ENCODE measurements at places on chromosomes 13 and 19.

DNA sequence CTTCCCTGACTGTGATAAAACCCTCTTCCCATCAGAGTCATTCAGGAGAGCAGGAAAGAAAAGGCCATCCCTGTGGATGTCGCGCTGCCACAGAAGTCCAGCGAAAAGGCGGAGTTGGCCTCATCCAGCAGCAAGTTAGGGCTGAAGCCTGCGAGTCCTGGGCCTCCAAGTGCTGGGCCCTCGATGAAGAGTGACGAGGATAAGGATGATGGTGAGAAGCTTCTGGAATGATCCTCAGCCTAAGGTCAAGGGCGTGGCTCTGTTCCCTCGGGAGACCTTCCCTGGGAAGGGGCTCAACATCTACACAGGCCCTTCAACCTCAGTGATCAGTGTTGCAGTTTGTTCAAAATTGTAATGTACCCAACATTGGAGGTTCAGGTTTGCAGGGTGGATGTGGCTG lies 22.3 kb downstream of the TEX29 start:
- no peak for DNase-seq

DNA sequence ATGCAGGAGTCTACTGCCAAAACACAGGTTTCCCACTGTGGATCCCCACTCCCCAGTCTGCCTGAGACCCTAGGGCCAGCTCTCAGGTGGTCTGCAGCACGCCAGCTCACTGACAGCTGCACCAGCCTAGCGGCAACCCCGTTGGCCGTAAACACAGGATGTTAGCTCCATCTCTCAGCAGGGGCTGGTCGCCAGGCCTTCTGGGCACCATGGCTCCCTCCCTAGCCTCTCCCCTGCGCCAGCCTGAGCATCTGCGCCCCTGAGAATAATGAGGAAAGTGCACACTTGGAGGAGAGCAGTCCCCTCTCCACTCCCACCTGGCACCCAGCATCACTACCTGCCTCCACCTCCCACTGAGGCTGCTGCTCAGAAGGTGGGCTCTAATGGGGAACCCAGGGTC lies 20.8 kb upstream of the EPHX3 start:
- no peak for DNase-seq

- no peak for DNase-seq
These were observed 252.2 kb upstream of the SLITRK6 start for GRCh38 chr13:86051134-86052103.

- DNase-seq: no peak
These were observed 60.8 kb downstream of the AP1M1 start for GRCh38 chr19:16258440-16258903.

- DNase-seq: no peak
These were observed 100.2 kb downstream of the ZIC5 start for GRCh38 chr13:99871249-99871898.

DNA sequence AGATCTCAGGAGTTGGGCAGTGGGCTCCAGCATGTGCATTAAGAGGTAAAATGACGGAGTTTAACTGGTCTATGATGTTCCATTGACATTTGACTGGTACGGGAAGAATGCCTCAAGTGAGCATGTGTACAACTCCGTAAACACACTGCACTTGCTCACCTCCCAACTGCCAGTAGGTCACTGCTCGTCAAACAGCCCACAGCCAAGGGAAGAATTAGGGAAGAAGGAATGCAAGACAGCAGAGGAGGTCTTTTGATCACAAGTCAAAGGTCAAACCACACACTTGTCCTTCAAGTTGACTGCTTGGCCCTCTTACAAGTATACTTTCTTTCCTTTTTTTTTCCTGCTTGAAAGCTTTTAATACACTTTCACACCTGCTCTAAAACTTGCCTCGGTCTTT lies 236.7 kb downstream of the B3GLCT start:
- DNase-seq: no peak

DNA sequence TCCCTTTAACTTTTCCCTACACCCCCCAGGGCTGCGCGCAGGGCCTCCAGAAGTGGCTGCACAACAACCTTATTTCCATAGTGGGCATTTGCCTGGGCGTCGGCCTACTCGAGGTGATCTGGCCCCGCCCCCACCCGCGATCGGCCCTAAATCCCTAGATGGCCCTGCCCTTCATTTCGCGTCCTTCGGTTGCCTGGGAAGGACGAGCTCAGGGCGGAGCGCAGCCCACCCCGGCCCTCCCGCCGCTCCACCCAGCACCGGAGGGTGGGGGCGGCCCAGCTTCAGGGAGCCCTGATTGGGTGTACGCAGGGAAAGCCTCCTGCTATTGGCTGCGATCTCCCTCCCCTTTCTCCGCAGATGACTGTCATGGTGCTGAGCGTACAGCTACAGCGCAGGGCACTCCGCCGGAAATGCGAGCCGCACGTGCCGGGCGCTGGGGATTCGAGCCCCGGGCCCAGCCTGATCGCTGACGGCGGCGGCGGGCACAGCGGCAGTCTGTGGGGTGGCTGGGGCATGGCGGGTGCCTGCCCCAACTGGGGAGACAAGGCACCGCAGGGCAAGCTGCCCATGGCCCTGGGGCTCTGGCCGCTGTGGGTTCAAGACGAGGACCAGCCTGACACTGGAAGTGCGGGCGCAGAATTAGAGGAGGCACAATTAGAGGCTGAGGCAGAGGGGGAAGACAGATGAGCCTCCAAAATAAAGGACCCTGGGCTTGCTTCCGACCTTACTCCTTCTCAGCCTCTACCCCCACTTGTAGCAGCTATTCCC lies 4.3 kb downstream of the CD37 start:
- DNase-seq: no peak

DNA sequence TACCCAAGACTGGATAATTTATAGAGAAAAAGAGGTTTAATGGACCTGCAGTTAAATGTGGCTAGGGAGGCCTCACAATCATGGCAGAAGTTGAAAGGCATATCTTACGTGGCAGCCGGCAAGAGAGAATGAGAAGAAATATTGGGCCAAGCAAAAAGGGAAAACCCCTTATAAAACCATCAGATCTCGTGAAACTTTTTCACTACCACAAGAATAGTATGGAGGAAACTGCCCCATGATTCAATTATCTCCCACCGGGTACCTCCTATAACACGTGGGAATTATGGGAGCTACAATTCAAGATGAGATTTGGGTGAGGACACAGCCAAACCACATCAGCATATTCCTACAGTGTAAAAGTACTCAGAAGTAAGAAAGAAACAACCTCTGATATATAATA lies 4.7 kb upstream of the KBTBD7 start:
- no peak for DNase-seq

DNA sequence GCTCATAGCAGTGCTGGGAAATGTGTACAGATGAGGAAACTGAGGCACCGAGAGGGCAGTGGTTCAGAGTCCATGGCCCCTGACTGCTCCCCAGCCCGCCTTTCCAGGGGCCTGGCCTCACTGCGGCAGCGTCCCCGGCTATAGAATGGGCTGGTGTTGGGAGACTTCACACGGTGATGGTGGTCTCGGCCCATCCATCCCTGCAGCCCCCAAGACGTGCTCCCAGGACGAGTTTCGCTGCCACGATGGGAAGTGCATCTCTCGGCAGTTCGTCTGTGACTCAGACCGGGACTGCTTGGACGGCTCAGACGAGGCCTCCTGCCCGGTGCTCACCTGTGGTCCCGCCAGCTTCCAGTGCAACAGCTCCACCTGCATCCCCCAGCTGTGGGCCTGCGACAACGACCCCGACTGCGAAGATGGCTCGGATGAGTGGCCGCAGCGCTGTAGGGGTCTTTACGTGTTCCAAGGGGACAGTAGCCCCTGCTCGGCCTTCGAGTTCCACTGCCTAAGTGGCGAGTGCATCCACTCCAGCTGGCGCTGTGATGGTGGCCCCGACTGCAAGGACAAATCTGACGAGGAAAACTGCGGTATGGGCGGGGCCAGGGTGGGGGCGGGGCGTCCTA lies 15.9 kb downstream of the LDLR start:
- no peak for DNase-seq

GRCh38 chr13:98175823-98176222 lies 1.2 kb downstream of the RNF113B start:
- no peak for DNase-seq

DNA sequence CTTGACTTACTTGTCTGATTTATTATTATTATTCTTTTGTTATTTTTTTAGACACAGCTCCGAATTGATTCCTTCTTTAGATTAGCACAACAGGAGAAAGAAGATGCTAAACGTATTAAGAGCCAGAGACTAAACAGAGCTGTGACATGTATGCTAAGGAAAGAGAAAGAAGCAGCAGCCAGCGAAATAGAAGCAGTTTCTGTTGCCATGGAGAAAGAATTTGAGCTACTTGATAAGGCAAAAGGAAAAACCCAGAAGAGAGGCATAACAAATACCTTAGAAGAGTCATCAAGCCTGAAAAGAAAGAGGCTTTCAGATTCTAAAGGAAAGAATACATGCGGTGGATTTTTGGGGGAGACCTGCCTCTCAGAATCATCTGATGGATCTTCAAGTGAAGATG lies 29.4 kb downstream of the ERCC5 start:
- no peak for DNase-seq

DNA sequence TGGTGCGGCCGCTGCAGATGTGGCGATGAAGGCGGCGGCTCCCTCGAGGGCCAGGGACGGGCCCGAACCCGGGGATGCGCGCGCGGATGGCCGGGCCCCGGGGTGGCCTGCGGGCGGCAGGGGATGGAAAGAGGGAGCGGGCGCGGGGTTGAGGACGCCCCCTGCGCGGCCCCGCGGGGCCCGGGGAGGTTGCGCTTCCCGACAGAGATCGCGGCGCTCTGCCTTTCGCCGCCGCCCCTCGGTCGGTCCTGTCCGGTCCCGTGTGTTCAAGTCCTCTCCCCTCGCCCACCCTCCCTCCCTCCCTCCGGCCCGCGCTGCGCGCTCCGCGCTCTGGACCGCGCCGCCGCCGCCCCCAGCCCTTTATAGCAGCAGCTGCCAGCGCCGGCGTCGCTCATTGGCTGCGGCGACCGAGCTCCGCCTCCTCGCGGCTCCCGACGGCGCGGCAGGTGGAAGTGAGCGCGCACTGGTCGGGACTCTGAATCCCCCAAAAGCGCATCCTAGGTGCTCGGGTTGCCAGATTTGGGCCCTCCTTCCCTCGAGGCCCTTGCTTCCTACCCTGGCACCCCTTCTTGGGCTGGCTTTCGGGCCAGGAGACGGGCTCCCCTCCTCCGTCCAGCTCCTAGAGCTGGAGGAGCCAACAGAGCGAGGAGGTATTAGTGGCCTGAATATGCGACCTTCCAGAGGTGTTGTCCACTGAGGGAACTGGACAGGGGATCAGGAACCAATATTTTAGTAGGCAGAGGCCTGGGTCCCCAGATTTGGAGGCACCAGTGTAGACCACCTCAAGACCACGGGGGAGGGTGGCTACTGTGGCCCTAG lies at the start of gene ELAVL3:
ELAVL3 (minus strand) TSS at position 332 of the 819 bp plus-strand sequence. CDS start 438 bp downstream, outside the sequence.
- DNase-seq: peak; percentile 16

DNA sequence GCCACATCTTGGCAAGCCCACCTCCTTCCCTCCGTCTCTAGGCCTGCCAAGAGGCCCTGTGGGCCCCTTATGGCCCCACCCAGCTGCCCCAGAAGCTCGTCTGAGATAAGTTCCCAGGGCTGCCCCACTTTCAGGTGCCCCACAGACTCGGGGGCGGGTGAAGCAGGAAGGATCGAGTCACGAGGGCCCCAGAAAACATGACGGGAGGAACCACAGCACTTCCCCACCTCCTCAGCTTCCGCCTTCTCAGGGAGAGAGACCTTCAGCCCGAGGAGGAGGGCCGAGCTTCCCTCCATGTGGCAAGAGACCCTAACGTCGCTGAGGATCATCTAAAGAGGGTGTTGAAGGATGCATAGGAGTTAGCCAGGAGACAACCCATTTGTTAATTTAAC lies 4.5 kb upstream of the IL12RB1 start:
- DNase-seq: peak; percentile 91

DNA sequence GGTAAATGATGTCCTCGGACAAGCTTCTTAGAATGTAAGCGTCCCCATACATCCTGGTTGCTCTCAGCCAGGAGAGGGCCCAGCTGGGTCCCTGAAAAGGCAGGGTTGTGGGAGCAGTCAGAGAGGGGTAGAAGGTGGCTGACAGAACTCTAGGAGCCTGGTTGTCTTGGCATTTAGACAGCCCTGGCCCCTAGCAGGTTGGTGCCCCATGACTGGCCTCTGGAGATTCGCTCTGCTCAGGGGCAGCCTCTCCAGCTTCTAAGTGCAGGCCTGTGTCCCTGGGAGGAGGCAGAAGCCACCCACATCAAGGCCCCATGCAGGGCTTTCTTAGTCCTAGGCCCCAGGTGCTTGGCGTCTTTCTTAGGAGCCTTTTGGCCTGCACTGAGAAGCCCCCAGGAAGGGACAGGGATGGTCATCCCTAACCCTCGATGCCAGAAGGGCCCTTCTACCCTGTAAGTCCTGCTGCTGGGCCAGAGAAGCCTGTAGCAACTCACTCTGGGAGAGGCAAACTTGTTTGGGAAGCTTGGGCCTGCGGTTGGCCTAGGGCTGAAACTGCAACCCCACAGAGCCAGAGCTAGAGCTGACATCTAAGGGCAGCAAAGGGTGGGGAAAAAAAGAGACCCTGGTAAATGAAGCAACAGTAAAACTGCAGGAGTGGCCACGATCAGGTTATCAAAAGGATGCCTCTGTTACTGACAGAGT lies 2.8 kb upstream of the CDX2 start:
- no peak for DNase-seq

GRCh38 chr13:76825430-76825829 lies 60.8 kb downstream of the KCTD12 start:
- DNase-seq: no peak

DNA sequence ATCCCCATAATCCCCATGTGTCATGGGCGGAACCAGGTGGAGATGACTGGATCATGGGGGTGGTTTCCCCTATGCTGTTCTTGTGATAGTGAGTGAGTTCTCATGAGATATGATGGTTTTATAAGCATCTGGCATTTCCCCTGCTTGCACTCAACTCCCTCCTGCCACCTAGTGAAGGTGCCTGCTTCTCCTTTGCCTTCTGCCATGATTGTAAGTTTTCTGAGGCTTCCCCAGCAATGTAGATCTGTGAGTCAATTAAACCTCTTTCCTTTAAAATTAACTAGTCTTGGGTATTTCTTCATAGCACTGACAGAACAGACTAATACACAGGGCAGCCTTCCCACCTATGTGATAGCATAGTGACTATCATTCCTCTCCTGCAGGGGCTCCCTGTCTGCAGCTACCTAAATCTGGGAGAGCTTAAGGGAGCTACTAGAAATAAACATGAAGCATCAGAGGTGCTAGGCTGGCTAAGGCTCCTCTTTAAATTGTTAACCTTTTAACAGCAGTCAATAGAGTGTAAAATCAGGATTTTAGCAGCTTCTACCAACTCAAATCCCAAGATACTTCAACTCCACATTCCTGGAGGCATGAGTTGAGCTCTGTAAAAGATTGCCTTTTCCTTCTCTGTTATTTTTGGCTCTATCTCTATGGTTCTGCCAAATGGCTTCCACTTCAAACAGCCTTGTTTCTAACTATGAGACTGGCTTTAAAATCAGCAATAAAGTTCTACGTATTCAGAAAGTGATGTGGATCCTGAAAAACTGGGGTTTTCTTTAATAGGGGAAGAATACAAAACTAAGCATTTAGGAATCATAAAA lies 112.3 kb downstream of the VWA8 start:
- no peak for DNase-seq

DNA sequence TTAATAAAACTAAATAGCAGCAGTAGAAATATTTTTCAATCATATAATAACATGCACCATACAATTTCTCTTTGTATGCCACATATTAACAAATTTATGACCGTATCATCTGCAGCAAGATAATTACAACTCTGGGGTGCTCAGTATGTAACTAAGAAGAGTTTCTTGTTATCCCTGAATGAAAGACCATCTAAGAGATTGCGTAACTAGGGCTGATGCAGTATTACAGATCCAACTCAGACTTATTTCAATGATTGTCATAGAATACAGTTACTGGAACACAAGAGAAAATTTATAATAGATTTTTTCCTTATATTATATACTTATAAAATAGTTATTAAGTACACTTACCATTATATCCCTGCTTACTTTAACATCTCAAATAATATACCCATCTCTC lies 305.1 kb downstream of the SLITRK1 start:
- no peak for DNase-seq

All from stimulated activated CD4-positive, alpha-beta T cell treated with anti-CD3 and anti-CD28 coated beads, Interleukin-15, amount 100 ng/mL, for 24 hours (primary cell).